ENCODE measurements at places on chromosomes 16 and 17.

GRCh38 chr16:275786-276232 is at the start of gene RGS11:
Gene RGS11, minus strand, starts transcription at chr16:275944. Its CDS starts 33 bp downstream, at chr16:275911.
- no peak for DNase-seq

DNA sequence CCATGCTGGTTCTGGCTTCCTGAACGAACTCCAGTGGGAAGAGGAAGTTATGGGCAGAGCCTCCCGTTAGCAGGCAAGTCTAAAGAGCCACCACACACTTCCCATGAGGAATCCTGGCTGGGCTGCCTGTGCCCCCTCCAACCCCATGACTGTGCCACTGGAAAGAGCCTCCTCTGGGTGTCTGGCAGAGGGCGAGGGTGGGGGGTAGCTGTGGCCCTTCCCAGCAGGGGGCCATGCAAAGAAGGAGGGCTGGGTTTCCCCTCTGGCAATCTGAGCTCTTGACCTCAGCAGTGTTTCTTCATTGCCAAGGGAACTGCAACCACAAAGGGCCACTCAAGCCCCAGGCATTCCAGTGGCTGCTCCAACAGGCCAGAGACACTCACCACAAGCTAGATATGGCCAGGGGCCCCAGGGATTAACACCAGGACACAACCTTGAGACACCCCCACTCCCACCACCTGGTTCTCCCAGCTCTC is 1.7 kb upstream of the RRAD start:
- DNase-seq, result no peak

DNA sequence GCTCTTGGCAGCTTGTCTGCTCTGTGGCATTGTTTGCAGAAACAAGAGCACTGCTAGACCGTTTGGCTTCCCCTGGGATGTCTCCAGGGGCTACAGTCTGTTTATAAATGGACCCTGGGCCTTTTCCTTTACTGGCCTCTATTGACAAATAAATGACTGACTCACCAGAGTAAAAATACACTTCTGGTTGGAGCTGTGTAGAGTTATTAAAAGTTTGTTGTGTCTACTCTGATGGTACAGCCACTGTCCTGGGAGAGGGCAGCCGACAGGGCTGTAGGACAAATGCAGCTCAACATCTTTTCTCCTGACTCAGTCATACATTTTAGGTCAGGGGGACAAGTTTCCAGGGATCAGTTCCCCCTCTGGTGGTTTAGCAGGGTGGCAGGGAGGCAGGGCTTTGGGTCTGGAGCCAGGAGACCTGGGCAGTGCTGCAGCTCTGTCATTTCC is 30.0 kb downstream of the FOXL1 start:
- no peak for DNase-seq

- DNase-seq, result no peak
These were observed 202.2 kb upstream of the NLRP1 start for GRCh38 chr17:5786510-5786875.

GRCh38 chr17:43832168-43832975 is 574 bp downstream of the MPP3 start:
- no peak for DNase-seq

- no peak for DNase-seq
These were observed 59.3 kb downstream of the KLHDC4 start for GRCh38 chr16:87706278-87707000.

DNA sequence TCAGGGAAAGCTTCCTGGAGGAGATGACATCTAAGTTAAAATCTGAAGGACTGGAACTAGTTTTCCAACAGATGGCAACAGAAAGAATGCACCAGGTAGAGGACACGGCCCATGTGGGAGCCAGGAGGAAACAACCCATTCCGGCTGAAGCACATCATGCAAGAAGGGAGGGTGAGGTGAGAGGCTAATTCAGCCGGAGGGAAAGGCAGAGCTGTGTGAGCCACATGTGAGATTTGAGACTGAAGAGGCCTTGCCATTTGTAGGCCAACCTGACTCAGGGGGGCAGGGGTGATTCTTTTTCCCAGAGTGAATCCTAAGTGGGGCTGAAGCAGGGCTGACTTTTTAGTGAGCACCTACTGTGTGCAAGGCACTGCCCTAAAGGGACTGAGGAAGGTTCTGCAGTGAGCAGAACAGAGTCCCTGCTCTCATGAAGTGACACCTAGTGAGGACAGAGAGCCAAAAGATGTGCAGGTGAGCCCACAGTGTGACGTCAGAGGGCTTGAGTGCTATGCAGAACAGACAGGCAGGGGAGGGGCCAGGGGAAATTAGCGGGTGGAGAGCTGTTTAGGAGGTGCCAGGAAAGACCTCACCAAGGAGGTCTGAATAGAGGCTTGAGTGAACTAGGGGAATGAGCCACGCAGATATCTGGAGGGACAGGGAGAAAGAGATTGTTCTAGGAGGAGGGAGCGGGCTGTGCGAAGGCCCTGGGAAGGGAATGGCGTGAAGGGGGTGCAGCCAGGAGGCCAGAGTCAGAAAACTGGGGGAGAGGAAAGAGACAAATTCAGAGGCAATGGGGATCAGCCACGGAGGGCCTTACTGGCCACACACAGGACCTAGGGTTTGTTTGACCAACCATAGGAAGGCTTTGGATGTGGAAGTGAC is 19.8 kb upstream of the IL21R start:
- DNase-seq, result no peak

- DNase-seq, result no peak
These were observed 10.5 kb upstream of the MYO18A start for GRCh38 chr17:29190592-29191207.

DNA sequence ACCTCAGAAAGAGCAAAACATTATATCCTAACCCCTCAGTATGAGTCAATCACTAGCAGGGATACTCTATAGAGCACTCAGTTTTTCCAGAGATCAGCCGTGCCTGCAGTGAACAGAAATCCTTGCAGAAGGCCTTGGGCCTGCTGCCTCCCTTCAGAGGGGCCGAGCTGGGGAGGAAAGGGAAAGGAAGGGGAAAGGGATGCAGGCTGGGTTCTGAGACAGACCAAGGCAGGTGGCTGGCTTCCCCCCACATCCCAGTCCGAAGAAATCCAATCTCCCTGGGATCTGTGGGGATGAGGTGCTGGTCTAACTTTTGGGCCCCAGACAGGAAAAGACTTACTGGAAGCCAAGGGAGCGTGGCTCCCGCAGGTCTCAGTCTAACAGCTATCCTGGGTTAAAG is 25.3 kb downstream of the SRL start:
- DNase-seq, result no peak

DNA sequence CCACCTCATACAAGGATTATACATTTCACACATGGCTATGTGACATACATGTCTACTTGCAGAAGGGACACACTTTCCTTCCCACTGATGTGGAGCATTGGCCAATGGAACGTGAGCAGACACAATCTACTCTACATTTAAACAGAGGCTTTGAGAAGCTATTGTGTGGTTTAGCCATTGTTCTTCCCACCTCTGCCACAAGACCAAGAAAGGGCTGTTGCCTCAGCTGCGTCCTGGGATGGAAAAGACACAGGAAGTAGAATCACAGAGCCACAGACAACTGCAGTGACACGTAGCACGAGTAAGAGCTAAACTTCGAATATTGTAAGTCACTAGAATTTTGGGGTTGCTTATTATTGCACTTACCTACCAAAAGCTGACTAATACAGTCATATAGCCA is 33.3 kb downstream of the PRKCB start:
- peak; percentile 45 for DNase-seq

DNA sequence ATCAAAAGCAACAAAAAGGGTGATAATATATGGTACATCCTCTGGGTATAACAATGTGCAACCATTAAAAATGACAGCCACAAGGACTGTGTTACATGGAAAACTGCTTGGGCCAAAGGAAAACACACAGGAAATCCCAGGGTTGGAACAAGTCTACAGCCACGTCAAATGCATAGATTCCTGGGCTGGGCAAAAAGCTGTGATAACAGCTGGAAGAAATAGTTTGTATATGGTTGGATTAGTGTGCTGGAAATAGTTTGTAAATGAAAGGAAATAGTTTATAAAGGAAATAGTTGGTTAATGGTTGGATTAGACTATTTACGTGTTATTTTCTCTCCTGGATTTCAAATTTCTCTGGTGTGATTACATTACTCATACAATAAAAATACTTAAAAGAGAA is 2.6 kb downstream of the HSD17B2 start:
- DNase-seq, result no peak

- DNase-seq, result peak; percentile 51
These were observed 164.0 kb downstream of the LAT start for GRCh38 chr16:29148867-29149272.

DNA sequence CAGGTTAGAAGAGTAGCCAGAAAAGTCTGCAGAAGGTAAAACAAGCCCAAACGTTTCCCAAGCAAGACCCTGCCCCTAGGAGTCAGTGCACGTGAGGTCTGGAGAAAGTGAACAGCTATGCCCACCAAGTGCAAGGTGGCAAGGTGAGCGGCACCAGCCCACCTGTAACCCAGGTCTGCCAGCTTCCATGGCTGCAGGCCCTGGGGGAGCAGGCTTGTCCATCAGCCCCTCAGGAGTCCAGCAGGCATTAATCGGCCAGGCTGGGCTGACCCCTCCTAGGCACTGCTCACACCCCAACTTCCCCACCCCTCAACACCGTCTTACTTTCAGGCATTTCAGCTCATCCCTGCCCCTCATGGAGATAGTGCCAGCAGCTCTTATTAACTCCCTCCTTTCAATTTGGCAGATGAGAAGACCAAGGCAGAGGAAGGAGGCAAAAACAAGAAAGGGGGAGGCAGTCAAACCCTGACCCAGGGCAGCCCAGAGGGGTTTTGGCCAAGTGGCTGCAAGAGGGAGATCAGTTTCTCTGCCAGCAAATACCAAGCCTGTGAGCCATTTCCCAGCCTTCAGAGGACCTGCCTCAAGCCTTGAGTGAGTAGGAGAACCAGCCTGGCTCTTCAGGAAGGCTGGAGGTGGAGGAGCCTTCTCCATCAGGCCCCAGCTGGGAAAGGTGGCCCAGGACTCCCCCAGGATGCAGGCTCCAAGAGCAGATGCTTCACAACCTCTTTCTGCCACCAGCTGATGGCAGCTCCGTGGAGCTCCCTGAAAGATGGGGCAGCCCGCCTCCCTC is 14.7 kb downstream of the BEAN1 start:
- no peak for DNase-seq

DNA sequence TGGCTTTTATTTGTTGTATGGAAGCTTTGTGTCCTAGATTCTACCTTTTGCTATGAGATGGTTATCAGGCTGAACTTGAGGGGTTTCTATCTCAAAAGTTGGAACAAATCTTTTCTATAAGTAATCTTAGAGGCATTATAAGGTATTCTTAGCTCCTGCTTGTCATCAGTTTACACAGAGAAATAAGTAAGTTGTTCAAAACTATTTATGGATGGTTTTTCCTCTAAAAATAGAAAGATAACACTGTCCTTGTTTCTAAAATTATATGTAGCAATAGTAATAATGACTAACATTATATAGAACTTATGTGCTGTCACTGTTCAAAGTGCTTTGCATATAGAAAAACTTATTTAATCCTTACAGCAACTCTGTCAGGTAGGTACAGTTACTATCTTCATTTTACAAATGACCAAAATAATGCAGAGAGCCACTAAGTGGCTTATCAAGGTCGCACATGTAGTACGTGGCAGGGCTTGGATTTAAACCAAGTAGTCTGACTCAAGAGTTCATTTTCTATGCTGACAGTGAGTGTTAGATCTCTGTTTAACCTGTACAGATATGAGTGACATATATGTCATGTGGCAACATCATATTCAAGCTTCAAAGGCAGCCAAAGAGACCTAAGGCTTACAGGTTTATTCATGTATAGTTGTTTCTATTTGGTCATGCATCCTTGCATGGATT is 59.0 kb downstream of the PHKB start:
- no peak for DNase-seq

- DNase-seq, result no peak
These were observed 68.1 kb upstream of the CPHXL start for GRCh38 chr16:75794426-75794825.

- DNase-seq, result no peak
These were observed 22.5 kb downstream of the CENPX start for GRCh38 chr17:81999976-82000802.

DNA sequence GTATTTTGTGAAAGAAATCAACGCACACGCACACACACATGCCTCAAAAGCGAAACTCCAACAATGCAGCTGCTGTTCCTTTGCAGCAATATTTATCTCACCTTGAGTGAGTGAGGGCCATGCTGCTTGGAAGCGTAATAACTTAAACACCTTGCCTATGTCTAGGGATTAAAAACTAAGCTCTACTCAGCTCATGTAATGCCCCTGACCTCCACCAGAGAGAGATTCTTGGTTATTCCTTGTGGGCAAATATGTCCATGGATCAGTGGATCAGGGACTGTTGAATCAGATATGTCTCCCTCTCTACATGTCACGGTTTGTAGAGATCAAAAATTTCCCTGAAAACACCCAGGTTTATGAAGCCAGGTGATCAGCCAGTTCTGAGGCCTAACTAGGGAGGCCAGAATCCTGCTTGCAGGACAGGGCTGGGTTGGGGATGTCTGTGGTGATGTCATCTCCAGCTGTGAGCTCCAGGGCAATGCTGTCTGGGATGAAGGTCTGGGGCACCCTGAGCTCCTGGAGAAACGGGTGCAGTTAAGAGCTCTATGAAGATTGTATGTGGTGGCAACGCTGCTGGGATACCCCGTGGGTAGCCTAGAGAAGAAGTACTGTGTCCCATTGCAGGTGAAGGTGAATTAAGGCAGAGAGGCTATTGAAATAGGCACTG is 149.4 kb downstream of the KCNJ12 start:
- no peak for DNase-seq

- peak; percentile 99 for DNase-seq
These were observed at the start of gene CDC6 for GRCh38 chr17:40287494-40288369. Gene CDC6, plus strand, starts transcription at chr17:40287879. Its CDS starts 1,542 bp downstream, at chr17:40289421.

GRCh38 chr17:60060474-60060873 is 18.2 kb downstream of the HEATR6 start:
- DNase-seq, result no peak

- DNase-seq, result no peak
These were observed 240.7 kb downstream of the CDH13 start for GRCh38 chr16:82867485-82867884.

DNA sequence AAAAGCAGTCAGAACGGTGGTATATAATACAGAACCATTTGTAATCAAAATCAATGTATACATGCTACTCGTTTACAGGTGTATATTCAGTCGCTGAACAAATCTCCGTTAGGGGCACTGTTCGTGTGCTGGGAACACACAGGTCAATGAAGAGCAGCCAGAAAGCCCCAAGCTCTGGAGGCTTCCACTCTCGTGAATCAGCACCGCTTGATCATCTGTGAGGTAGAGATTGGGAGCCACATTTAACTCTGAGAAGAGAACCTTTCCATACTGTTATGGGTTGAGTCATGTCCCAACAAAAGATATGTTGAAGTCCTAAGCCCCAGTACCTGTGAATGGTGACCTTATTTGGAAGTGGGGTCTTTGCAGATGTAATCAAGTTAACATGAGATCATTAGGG is 5.4 kb upstream of the CYTH1 start:
- no peak for DNase-seq

DNA sequence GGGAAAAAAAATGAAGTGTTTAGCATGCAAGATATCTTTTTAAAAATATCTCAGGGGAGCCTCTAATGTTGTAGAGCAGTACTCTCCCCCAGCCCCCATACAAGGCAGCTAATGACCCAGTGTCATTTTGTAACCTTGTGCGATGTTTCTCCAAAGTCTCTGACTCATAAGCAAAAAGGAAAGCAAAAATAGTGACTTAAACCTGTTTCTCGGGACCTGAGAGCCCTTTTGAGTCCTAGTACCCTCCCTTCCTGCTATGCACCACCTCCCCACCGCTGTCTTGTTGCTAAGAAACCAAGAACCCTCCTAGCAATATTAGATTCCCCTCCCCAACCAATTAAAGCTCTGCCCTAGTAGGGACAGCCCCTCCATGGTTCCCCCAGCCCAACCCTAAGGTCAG is 2.8 kb downstream of the MYCBPAP start:
- peak; percentile 57 for DNase-seq

Data from T-helper 2 cell treated with Interferon-gamma antibody and Interleukin-4, amounts not matched to agents 5 μg/mL and 100 μg/mL, for 36 hours (primary cell).